ENCODE measurements at places on chromosomes 5 and 9.

- H3K4me1 ChIP-seq: peaks cover 5% of the 10 kb centered on the region
- H3K4me3 ChIP-seq: peak overlapping the region; percentile 57
- no peaks in the 10 kb centered on the region for H3K36me3 ChIP-seq
- H3K27me3 ChIP-seq: peaks cover 15% of the 10 kb centered on the region
Measured at GRCh38 chr9:94213511-94214124, 45.5 kb upstream of the ZNF169 start.

DNA sequence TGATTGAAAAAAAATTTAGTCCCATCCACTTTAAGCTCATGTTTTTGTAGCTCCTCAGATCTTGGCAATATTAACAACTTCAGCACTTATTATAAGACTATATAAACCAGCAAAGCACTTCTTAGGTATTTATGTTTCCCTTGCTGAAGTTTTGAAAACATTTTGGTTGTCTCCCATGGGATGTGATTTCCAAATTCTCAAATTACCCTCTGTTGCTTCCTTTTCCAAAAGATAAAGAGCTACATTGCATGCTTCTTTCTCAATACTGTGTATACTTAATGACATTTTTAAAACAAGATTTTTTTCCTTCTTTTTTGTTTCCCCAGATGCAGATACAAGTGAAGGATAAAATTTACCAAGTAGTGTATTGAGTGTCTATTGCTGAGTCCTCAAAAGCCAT is 567.1 kb downstream of the CSNK1G3 start:
- H3K4me1 ChIP-seq: no peaks in the 10 kb centered on the region
- H3K27me3 ChIP-seq: no peaks in the 10 kb centered on the region
- no peak for DNase-seq
- no peak overlapping the region for H3K4me3 ChIP-seq

- H3K4me1 ChIP-seq: no peaks in the 10 kb centered on the region
- H3K36me3 ChIP-seq: no peaks in the 10 kb centered on the region
- DNase-seq: no peak
- H3K27ac ChIP-seq: no peak overlapping the region
Measured at GRCh38 chr9:130418776-130419175, 26.0 kb upstream of the ASS1 start.

GRCh38 chr9:92293075-92293354 is 482 bp downstream of the IARS1 start:
- peaks cover 43% of the 10 kb centered on the region for H3K36me3 ChIP-seq
- peak overlapping the region; percentile 100 for H3K27ac ChIP-seq
- no peaks in the 10 kb centered on the region for H3K27me3 ChIP-seq
- H3K4me1 ChIP-seq: peaks cover 75% of the 10 kb centered on the region
- no peak for DNase-seq
- peak overlapping the region; percentile 99 for H3K4me3 ChIP-seq

DNA sequence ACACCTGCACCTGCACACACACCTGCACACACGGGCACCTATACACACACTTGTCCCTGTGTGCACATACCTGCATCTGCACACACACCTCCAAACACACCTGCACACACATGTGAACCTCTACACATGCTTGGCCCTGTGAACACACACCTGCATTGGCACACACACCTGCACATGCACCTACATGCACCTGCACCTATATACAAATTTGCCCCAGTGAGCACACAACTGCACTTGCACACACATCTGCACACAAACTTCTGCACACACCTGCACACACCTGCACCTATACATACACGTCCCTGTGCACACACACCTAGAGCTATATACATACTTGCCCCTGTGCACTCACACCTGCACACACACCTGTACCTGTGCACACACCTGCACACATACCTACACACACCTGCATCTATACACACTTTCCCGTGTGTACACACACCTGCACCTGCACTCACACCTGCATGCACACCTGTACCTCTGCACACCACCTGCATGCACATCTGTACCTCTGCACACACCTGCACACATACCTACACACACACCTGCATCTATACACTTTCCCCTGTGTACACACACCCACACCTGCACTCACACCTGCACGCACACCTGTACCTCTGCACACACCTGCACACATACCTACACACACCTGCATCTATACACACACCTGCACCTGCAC is 21.5 kb upstream of the LPCAT1 start:
- H3K27ac ChIP-seq: no peak overlapping the region
- no peak overlapping the region for H3K4me3 ChIP-seq
- no peaks in the 10 kb centered on the region for H3K36me3 ChIP-seq
- H3K27me3 ChIP-seq: no peaks in the 10 kb centered on the region
- no peak for DNase-seq

- no peak overlapping the region for H3K4me3 ChIP-seq
- no peaks in the 10 kb centered on the region for H3K4me1 ChIP-seq
- no peaks in the 10 kb centered on the region for H3K36me3 ChIP-seq
- H3K27me3 ChIP-seq: no peaks in the 10 kb centered on the region
Measured at GRCh38 chr9:35350827-35351549, 138.9 kb upstream of the RUSC2 start.

GRCh38 chr5:172720655-172721054 is 50.3 kb downstream of the DUSP1 start:
- H3K27ac ChIP-seq: no peak overlapping the region
- H3K27me3 ChIP-seq: no peaks in the 10 kb centered on the region
- H3K4me1 ChIP-seq: peaks cover 13% of the 10 kb centered on the region
- no peaks in the 10 kb centered on the region for H3K36me3 ChIP-seq
- H3K4me3 ChIP-seq: no peak overlapping the region
- DNase-seq: no peak

- DNase-seq: no peak
- peaks cover 10% of the 10 kb centered on the region for H3K27me3 ChIP-seq
- H3K36me3 ChIP-seq: peaks cover 1% of the 10 kb centered on the region
- H3K4me1 ChIP-seq: no peaks in the 10 kb centered on the region
- no peak overlapping the region for H3K4me3 ChIP-seq
- H3K27ac ChIP-seq: no peak overlapping the region
Measured at GRCh38 chr5:16909464-16909863, 26.6 kb downstream of the MYO10 start.

DNA sequence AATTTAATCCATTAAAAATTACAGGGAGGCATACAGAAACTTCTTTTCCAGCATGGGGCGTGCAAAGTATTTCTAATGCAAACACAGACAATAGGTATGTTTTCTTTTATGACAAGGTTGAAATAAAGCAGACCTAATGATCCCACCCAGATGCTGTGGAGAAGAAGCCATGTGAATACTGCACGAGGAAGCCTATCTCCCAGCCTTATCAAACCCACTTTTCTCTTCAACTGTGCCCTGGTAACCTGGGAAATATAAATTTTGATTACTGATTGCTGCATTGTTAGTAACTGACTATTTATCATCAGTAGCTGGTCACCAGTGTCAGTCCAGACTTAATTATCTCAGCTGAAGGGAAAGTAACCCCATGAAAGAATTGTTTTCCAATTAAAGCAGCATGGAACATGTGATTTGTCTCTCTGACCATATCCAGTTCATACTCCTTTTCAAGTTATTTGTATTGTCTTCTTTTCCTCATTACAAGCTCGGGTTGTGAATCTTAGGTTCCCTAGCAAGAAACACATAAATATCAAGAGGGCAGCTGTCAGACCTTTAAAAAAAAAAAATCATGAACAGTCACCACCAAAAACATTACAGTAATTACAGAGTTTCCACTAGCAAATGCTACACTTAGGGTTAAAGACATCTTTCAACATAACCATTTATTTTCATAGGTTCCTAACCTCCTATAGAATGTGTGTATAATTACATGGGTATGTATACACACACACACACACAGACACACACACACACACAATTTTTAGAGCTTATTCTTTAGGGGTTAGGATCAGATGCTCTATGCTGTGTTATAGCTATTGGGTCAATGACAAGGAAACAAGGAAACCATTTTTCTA is 50.3 kb downstream of the SEMA6A start:
- H3K36me3 ChIP-seq: no peaks in the 10 kb centered on the region
- H3K27ac ChIP-seq: no peak overlapping the region
- no peak overlapping the region for H3K4me3 ChIP-seq
- no peak for DNase-seq

GRCh38 chr9:125999504-125999881 is 252.3 kb downstream of the PBX3 start:
- no peaks in the 10 kb centered on the region for H3K4me1 ChIP-seq
- H3K36me3 ChIP-seq: no peaks in the 10 kb centered on the region
- no peak overlapping the region for H3K27ac ChIP-seq
- peaks cover 6% of the 10 kb centered on the region for H3K27me3 ChIP-seq
- no peak for DNase-seq

- DNase-seq: no peak
- H3K4me3 ChIP-seq: no peak overlapping the region
- H3K36me3 ChIP-seq: no peaks in the 10 kb centered on the region
- no peak overlapping the region for H3K27ac ChIP-seq
- peaks cover 7% of the 10 kb centered on the region for H3K27me3 ChIP-seq
Measured at GRCh38 chr5:137361280-137361679, 137.8 kb downstream of the SPOCK1 start.

DNA sequence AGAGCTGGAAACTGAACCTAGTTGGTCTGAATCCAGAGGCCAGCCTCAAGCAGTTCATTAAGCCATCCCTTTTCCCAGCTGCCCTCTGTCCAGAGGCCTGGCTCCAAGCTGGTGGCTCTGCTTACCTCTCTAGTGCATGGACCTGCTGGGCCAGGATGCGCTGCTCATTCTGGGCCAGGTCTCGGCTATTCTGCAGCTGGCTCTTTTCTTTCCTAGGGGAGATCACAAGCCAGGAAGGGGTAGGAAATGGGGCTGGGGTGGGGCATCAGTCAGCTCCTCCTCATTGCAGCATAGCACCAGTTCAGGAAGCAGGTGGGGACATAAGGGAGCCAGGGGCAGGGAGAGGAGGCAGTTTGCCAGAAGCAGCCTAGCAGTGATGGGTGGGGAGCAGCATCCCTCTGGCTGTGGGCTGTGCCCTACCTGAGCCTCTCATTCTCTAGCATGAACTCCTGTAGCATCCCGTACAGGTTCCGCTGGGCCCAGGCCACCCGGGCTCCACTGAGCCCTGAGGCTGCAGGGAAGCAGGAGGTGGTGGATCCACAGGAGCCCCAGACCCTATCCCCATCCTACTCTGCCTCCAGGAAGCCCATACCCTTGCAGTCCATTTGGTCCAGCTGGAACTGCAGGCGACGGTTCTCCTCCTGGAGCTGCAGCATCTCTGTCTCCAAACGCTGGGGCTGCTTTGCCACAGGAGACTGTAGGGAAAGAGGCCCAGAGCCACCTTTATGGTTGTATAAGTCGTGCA is 5.2 kb downstream of the KIF12 start:
- no peaks in the 10 kb centered on the region for H3K36me3 ChIP-seq
- peaks cover 19% of the 10 kb centered on the region for H3K27me3 ChIP-seq
- no peak overlapping the region for H3K4me3 ChIP-seq
- H3K27ac ChIP-seq: no peak overlapping the region
- no peak for DNase-seq

DNA sequence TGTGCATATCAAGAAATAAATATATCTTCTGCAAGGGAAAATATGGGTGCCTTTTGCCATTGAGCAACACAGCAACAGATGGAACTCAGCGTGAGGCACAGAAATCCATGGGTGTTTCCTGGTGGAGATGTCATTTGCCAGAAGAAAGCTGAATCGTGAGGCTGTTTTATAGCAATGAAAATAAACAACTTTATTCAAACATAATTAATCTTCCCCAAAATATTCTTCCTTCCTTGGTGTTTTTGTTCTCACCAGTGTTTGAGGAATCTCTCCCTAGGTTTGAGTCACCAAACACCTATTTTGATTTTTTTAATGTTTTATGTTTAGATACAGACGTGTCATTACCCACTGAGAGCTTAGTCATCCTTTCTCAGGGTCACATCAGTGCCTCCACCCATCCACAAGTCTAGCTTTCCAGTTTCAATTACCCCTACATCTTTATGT is 65.8 kb upstream of the PAPPA start:
- H3K27me3 ChIP-seq: no peaks in the 10 kb centered on the region
- H3K4me3 ChIP-seq: no peak overlapping the region
- H3K27ac ChIP-seq: no peak overlapping the region
- no peaks in the 10 kb centered on the region for H3K4me1 ChIP-seq

- no peak overlapping the region for H3K4me3 ChIP-seq
- no peaks in the 10 kb centered on the region for H3K27me3 ChIP-seq
- H3K4me1 ChIP-seq: peaks cover 28% of the 10 kb centered on the region
- peaks cover 1% of the 10 kb centered on the region for H3K36me3 ChIP-seq
- no peak overlapping the region for H3K27ac ChIP-seq
- DNase-seq: no peak
Measured at GRCh38 chr5:143592648-143593047, 189.2 kb upstream of the NR3C1 start.

GRCh38 chr9:120490888-120491595 is 88.9 kb downstream of the CDK5RAP2 start:
- H3K27me3 ChIP-seq: no peaks in the 10 kb centered on the region
- no peak overlapping the region for H3K4me3 ChIP-seq
- DNase-seq: no peak
- H3K4me1 ChIP-seq: no peaks in the 10 kb centered on the region
- peaks cover 25% of the 10 kb centered on the region for H3K36me3 ChIP-seq

- peaks cover 13% of the 10 kb centered on the region for H3K4me1 ChIP-seq
- no peaks in the 10 kb centered on the region for H3K27me3 ChIP-seq
- H3K27ac ChIP-seq: no peak overlapping the region
- no peak for DNase-seq
- H3K4me3 ChIP-seq: no peak overlapping the region
- H3K36me3 ChIP-seq: no peaks in the 10 kb centered on the region
Measured at GRCh38 chr9:113504725-113505590, 41.4 kb downstream of the RGS3 start.

Measured in activated T-cell treated with anti-CD3 and anti-CD28 coated beads, Interleukin-2, amount 50 U/mL, for 72 hours (primary cell).